ENCODE measurements at places on chromosomes 13 and 19. TPM values are rescaled to one million over a fixed set of nuclear protein-coding genes. Genes with fewer than 3 reads are reported as not detected.

DNA sequence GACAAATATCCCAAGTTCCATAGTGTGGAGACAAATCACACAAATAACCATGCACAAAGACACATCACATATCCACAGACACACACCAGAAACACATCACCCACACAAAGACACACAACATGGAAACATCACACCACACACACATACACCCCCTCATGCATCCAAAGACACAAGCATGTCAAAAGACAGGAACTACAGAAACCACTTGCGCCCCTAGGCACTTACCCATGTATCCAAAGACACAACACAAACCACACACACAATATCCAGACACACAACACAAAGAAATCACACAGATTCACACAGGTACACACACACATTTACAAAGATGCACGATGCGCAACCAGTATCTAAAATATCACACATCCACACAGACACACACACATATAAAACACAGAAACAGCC lies 901 bp downstream of the DPF1 start:
- no peaks in the 10 kb centered on the region for H3K4me1 ChIP-seq
- DNase-seq, result no peak
- H3K27me3 ChIP-seq, result peaks cover 7% of the 10 kb centered on the region
- H3K27ac ChIP-seq, result no peak overlapping the region
- H3K4me3 ChIP-seq, result no peak overlapping the region

MISP gene
- 1.3 TPM for polyA plus RNA-seq

PIAS4 gene
- polyA plus RNA-seq, result 14.8 TPM

ACP5 gene
- polyA plus RNA-seq, result 7.7 TPM

ATP4B gene
- polyA plus RNA-seq, result not detected

RXFP2 gene
- 0.02 TPM for polyA plus RNA-seq
